ENCODE measurements at places on chromosomes 7 and 10.

GRCh38 chr10:69101451-69102095 lies 13.7 kb downstream of the SRGN start:
- no peak for DNase-seq

DNA sequence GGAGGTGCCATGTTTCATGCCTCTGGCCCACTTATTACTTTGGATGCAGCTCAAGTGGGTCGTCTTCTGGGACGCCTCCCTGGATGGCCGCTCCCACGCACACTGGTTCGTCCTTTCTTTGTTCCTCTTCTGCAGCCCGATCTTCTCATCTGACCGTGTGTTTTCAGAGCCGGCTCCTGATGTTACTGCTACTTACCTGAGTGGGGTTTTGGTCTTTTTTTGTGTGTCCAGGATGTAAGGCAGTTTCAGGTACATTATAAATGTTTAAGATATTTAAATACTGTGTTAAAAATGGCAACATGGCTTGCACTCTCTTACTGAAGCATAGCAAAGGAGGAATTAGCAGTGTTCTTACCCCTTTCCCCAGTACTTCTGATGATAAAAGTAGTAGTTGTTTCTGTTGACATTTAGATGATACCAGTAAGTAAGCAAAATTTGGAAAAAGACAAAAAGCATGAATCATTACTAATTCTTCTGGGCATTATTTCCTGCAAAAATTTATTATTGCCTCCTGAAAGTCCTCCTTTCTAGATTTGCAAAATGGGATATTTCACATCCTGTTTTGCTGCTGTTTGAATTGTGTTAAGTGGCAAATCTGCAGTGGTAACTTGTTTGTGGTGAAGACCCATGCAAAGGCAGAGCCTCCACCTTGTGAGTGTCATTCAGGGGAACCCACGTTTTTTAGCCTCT lies 59.4 kb downstream of the SHH start:
- no peak for DNase-seq

GRCh38 chr10:12501324-12501723 lies 152.0 kb downstream of the CAMK1D start:
- no peak for DNase-seq

DNA sequence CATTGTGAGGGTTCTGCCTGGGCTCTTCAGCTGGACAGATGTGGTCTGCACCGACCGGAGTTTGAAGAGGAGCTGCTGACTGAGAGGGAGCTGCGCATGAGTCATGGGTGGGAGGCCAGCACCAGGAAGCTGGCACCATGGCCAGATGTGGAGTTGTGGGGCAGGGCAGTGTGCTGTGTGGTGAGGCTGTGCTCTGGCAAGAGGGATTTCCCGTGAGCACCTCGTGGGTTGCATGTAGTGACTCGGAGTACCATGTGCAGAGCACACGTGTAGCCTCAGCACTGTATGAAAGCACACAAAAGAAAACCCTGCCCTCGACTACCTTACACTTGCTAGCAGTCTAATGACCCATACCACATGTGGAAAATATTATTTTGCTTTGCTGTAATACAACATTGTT lies 103.4 kb downstream of the WNT2 start:
- DNase-seq: no peak

DNA sequence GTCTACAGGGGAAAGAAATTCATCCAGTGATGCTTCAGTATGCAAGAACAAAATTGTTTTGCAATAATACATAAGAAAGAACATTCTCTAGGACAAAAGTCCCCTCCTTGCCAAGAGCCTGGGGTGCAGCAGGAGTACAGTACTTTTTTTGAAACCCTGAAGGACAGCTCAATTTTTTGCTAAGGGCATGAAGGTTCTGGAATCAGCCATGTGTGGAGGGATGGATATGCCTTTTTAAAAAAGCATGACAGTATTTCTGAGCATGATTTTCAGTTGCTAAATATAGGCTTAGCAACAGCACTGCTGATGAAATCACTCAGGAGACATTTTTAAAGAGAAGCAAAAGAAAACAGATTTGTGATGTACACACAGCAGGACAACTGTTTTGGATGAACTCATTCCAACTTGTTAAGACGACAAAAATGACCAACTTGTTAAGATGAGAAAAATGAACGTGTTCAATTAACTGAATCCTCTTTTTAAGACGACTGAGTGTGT lies 39.3 kb downstream of the HBP1 start:
- DNase-seq: no peak

DNA sequence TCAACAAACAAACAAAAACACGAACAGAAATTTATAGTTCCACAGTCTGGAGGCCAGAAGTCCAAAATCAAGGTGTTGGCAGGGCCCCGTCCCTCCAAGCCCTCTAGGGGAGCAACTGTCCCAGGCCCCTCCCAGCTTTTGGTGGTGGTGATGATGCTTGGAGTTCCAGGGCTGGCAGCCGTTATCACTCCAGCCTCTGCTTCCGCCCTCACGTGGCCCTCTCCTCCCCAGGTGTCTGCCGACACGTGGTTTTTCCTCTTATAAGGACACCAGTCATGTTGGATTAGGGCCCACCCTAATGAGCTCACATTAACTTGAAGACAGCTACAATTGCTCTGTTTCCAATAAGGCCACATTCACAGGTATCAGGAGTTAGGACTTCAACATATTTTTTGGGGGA lies 49.7 kb downstream of the MICALL2 start:
- no peak for DNase-seq

- DNase-seq: no peak
Measured at GRCh38 chr7:945147-945555, 9.3 kb downstream of the ADAP1 start.

GRCh38 chr7:2443491-2443890 lies 32.7 kb downstream of the GRIFIN start:
- no peak for DNase-seq

GRCh38 chr10:95430231-95430951 lies 130.8 kb downstream of the SORBS1 start:
- peak; percentile 55 for DNase-seq

GRCh38 chr7:134750083-134751062 lies 29.1 kb upstream of the CALD1 start:
- peak; percentile 57 for DNase-seq

DNA sequence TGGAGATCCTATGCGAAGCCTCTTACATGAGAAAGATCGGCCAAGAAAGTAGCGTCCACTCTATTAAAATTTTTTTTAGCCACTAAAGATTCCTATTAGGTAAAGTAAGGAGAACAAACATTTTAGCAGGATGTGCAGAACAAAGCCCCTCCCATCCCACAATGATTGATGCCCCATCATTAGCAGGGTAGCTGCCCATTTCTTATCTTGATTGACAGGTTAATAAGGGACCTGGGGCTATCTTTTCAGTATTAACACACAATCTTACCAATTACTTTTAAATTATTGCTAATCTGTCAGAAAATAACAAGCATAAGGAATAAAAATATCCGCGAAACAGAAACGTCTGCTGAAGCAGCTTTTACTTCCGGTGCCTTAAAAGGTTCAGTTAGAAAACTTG lies 5.1 kb downstream of the FZD8 start:
- peak; percentile 30 for DNase-seq

DNA sequence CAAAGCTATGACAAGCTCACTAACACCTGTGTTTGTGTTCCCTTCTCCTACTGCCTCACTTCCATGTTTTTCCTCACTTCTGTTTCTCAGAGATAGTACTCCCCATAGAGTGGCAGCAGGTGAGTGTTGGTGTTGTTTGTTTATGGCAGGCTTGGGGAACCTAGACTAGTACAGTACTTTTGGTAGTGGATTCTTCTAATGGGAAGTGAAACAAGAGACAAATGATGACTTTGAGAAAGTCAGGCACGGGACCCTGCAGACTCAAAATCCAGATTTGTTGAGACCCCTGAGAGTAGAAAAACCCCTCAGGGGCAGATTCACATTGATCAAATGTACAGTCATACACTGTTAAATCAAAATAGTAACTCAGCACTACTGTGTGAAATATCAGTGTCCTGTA lies 6.4 kb upstream of the CFAP69 start:
- no peak for DNase-seq

GRCh38 chr7:30237271-30237695 lies 47.1 kb upstream of the ZNRF2 start:
- DNase-seq: no peak

GRCh38 chr7:137747359-137748031 lies 99.3 kb downstream of the DGKI start:
- no peak for DNase-seq

DNA sequence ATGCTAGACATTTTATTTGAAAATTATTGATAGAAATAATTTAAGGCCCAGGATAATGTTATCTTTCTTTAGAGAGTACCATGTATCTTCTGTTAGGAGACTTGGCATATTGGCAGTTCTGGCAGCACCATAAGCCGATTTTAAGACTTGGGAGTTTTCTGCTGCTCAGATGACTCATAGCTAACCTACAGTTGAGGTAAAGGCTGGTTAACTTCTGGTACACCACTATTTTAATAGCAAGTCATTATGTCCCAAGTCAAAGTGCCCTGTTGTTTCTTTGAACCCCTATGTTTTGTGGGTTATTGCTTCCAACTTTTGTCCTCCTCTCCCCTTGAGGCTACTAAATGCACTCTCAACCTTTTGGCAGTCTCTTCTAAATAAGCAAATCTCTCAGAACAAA lies 25.2 kb downstream of the ATRNL1 start:
- DNase-seq: no peak
